ENCODE measurements at places on chromosomes 6 and 20.

- DNase-seq, result no peak
These were observed 775 bp upstream of the NRSN2 start for GRCh38 chr20:346033-346639.

DNA sequence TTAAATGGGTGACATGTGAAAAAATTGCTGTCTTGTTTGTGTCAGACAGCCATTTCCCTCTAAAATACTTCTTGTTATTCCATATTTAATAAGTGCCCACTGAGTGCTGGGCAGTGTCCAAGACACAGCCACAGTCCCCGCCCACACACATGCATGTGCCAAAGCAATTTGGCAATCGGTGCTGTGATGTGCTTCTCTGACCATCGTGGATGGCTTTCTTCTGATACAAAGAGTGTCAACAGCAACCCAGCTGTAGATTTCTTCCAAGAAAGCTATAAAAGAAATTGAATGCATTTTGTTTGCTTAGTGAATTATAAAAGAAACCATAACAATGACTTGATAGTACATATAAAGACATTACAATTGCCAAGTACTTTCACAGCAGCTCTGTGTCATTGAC is 140.5 kb upstream of the ATXN1 start:
- no peak for DNase-seq

DNA sequence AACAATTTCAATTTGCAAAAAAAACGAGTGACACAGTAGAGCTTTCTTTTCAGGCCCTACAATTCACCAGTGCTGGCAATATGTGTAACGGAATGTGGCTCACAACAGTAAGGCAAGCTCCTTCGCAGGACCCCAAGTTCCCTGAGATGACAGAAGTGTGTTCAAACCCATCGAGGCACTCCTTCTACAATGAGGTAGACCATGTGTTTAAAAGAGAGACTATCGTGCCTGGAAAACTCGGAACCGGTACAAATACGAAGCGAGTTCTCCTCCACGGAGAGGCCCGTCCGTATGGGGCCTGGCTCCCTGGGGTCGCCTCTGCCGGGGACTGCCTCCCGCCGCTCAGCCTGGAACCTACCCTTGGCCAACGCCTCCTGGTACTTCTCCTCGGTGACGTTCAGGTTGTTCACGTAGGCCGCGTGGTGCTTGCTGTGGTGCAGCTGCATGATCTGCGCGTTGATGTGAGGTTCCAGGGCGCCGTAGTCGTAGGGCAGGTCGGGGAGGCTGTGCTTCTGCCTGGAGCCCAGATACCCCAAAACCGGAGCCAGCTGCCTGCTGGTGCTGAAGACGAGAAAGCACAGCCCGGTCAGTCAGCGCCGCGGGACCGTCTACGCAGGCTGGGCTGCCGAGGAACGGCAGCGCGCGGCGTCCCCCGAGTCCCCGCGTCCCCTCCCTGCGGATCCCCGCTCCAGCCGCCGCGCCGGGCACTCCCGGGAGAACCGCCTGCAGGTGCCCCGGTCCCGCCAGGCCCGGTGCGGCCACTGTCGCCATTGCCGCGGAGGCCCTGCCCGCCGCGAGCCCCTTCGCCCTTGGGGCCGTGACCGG is 526 bp downstream of the SOD2 start:
- peak; percentile 38 for DNase-seq

GRCh38 chr20:37902504-37903313 is at the start of gene VSTM2L:
Gene VSTM2L, plus strand, starts transcription at chr20:37903127. Its CDS starts 224 bp downstream, at chr20:37903351.
- DNase-seq, result no peak

- no peak for DNase-seq
These were observed 452.0 kb downstream of the PREX1 start for GRCh38 chr20:48375804-48376203.

DNA sequence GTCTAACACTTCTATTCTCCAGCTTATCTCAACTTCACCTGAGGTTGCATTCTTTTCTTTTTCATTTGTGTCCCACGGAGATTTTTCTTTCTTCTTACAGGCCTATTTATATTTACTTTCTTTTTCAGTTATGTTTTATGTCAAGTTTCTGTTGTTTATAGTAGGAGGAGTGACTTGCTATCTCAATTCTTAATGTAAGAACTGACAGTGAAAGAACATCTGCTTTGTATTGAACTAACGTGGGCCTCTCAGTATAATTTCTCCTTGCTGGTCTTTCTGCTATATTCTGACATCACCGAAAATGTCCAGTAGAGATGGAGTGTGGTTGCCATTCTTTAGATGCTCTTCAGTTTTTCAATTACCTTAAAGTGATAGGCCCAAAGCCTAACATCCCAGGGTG is 521.7 kb downstream of the EPM2A start:
- no peak for DNase-seq

DNA sequence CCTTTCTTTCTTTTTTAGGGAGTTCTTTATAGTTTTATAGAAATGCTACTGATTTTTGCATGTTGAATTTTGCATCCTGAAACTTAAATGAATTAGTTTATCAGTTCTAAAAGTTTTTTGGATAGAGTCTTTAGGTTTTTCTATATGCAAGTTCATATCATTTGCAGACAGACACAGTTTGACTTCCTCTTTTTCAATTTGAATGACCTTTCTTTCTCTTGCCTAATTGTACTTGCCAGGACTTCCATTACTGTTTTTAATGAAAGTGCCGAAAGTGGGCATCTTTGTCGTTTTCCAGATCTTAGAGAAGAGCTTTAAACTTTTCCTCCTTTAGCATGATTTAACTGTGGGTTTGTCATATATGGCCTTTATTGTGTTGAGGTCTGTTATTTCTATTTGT is 21.1 kb upstream of the EDN1 start:
- no peak for DNase-seq

- DNase-seq, result no peak
These were observed 1.6 kb upstream of the SERPINB1 start for GRCh38 chr6:2843138-2843740.

DNA sequence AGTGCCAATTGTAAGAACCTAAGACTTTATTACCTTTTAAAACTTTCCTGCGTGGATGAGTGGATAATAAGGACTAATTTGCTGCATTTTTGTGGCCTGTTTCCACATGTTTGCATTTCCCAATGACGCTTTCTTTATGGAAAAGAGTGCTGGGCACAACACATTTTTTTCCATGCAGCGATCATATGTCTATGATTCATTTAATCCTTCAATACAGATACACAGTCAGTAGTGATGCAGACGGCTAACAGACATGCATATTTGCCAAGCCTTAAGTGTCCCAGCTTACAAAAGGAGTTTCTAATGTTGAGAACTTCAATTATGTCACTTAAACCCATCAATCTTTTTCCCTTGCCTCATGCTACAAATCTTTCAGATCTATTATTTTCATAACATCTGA is 239.8 kb upstream of the PREP start:
- DNase-seq, result no peak

GRCh38 chr20:25309395-25310267 is 61.7 kb downstream of the PYGB start:
- no peak for DNase-seq

GRCh38 chr6:21595285-21596144 is 2.0 kb downstream of the SOX4 start:
- no peak for DNase-seq

DNA sequence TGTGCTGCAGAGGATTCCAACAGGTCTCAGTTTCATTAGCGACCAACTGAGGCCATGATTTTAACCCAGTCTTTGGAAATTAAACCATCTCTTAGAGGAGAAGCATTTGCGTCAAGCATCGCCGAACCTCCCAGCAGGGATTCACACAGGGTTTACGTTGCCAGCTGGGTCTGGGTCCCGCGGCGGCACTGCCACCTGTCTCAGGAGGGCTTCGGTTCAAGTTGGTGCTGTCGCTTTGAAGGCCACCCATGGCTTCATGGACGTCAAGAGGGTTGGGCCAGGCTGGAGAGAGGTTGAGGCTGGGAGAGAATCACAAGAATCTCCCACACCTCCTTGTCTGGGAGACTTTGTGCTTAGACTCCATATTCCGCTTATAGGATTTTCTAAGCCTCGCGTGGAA is 43.0 kb upstream of the FRMD1 start:
- no peak for DNase-seq

- no peak for DNase-seq
These were observed 154.8 kb upstream of the KCNQ5 start for GRCh38 chr6:72466971-72467566.

DNA sequence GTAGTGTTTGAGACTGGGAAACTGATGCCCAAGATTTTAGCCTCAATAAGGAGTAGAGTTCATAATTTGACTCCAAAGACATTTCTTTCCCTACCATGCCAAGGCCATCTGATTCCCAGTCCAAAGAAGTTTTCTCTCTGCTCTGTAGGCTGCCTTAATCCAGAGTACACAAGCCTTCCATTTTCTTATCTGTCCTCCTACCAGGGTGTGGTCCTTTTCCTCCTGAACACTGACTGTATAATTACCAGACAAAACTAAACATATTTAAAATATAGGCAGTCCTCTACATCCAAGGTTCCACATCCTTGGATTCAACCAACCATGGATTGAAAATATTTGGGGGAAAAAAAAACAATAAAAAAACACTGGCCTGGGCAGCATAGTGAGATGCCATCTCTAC is 108.4 kb downstream of the SLC16A10 start:
- DNase-seq, result no peak

- DNase-seq, result no peak
These were observed 9.5 kb downstream of the TNFAIP3 start for GRCh38 chr6:137876547-137876946.

DNA sequence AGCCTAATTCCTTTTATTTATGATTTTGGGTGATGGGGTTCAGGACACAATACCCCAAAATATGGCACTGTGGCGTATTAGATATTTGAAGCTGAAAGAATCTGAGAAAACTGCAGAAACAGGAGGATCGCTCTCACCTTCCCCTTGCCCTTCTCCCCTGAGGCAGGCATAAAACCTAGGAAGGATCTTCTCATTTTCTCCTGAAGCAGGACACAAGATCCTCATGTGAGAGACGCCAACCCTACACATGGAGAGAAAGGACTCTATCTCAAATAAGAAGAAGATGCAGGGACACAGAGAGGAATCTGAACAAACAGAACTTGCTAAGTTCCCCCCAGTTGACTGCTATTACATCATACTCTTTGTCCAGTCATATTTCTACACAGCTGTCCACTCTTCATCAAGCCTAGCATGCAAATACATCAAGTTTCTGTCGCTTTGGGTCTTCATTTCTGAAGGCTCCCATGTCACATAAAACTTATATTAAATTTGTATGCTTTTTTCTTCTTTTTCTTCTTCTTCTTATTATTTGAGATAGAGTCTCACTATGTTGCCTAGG is 109.0 kb downstream of the DTNBP1 start:
- no peak for DNase-seq

DNA sequence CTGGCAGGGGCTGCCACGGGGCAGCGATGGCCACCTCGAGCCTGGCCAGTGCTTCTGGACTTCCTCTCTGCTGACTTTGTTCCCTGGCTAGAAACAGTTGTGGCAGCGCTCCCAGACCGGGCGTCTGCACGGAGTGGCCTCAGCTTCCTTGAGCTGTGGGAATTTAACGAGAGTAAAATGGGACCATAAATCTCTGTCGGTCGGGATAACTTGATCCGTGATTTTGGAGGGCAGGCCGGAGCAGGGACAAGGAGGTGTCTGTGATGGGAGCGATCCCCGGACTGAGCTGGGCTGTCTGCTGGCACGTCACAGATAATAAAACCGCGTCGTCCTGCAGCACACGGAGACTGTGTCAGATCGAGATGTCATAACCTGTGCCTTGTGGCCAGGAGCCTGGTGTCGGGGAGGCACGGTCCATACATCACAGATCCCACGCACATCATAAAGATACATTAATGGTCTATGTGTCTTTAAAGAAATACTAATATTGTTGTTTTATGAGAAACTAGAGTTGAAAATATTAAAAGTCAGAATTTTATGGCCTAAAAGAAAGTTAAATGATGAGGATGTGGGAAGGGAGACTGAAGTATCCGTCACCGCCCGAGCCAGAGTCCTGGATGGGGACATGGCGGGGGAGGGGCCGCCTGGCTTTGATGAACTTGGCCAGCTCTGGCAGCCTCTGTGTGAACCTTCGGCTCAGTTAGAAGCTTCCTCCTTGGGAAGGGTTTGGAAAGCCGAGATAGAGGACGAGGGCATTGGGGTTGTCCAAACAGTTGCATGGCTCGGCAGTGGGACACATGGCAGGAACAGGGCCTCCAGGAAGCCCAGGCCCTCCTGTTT is 6.5 kb upstream of the RBBP8NL start:
- no peak for DNase-seq

- DNase-seq, result peak; percentile 62
These were observed 42.8 kb upstream of the HFE start for GRCh38 chr6:26044140-26045064.

DNA sequence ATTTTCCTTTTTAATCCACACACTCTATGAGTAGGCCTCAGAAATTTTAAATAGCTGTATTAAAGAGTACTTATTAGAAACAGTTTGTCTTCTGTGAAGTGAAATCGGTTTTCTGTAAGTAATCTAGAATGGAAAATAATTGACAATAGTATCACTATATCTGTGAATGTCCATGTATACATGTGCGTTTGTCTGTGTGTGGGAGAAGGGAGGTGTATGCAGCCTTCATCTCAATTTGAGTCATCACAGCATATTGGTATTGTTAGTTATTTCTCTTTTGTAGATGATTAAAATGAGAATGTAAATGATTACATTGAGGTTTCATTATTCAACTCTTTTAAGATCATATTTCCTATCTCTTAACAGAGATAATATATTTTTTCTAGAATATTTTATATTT is 206.0 kb downstream of the EYS start:
- DNase-seq, result no peak

GRCh38 chr6:19137505-19137904 is 699.7 kb upstream of the ID4 start:
- DNase-seq, result no peak

GRCh38 chr6:25118038-25118437 is 161.1 kb upstream of the CARMIL1 start:
- DNase-seq, result no peak

GRCh38 chr6:42642794-42643193 is 79.0 kb downstream of the UBR2 start:
- DNase-seq, result no peak

- no peak for DNase-seq
These were observed 78.7 kb downstream of the GMDS start for GRCh38 chr6:2166717-2167116.

DNA sequence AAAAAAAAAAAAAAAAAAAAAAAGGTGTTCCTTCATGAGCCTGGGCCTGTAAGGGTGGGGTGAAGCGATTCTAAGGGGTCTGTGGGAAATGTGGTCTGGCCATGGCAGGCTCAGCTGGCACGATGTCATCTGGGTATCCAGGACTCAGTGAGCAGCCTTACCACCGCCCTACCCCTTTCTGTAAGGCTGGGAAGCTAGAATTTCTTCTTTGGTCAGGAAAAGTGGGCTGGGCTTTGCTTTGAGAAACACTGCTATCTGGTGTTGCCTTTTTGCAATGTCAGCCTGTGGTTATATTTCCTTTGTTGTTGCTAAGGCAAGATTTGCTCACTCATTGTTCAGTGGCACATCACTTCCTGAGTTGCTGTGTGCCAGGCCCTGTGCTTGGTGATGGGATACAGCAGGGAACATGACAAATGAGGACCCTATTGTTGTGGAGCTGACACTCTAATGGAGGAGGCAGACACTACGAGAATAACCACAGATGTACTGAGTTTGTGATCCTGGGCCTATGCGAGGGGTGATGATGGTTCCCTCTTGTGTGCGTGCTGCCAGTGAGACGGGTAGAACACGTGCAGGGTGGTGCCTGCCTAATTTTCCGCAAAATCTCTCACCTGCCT is 45.9 kb upstream of the ZNFX1 start:
- peak; percentile 31 for DNase-seq

- peak; percentile 33 for DNase-seq
These were observed 51.8 kb upstream of the MYB start for GRCh38 chr6:135129136-135129856.

GRCh38 chr6:137699031-137699683 is 167.9 kb upstream of the TNFAIP3 start:
- DNase-seq, result no peak

- DNase-seq, result no peak
These were observed 5.1 kb upstream of the BEND3 start for GRCh38 chr6:107120404-107120803.

Measured in naive thymus-derived CD8-positive, alpha-beta T cell (primary cell).